ENCODE measurements at places on chromosomes 7 and 10.

DNA sequence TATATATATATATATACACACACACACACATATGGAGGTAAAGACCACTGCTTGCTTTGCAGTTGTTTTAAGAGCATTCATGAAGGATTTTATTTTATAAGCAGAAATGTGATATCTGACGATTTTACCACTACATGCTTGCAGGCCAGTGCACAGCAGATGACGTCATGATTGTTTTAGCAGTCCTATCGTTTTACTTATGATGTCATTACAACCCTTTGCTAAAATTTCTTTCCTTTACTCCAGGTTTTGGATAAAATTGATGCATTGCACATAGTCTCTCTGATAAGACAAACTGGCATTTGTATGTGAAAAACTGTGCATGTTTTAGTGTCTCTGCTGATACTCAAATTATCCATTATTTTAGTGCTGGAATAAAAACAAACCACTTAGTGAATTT, 9.2 kb downstream of the EGFR start:
- peak; percentile 24 for DNase-seq

DNA sequence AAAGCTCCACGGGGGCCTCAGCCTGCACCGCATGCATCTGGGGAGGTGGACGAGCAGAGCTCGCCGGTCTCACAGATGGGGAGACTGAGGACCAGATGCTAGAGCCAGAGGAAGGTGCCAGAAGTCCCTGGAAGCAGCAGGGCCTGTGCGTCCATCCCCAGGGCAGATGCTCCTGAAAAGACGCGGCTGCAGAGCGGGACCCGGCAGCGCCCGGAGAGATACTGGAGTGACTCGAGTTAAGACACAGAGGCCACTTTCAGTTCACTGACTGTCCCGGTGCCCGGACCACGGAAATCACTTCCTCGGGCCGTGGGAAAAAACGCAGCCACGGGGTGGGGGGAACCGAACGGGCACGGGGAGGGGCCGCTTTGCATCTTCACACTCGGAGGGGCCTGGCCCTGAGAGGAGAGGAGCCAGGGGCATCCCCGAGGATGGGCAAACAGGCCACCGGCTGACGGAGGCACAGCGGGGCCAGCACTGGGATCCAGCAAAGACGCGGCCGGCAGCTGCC, 85.4 kb downstream of the FOXL3 start:
- DNase-seq: no peak

DNA sequence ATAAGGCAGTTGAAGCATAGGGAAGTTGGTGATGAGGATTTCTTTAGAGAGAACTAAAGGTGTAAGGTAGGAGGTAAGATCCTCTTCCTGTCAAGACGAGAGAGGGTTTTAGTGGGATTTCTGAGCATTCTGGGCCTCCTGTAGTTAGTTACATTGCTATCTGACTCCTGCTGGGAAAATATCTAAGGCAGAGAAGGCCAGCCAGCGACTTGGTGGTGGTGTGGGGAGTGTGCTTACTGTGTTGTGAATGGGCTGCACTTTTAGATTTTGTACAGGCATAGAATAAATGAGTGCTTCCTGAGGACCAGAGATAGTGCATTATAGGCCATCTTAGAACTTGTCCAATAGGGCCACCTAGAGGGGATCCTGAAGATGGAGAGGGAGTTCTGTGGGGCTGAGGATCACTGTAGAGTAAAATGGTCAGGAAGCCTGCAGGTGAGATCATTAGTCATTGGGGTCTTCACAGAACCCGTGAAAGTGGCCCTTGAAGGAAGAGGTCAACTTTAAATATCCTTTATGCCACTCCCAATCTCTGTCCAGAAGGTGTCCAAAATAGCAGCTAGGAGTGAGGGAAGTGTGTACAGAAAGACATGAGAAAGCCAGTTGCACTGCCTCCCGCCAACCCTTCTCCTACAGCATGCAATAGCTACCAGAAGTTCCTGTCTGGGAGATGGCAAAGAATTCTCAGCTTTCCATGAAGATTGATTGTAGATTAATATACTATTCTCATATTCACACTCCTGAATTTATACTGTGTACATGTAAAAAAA, 266.6 kb downstream of the POLR1F start:
- DNase-seq: peak; percentile 70

DNA sequence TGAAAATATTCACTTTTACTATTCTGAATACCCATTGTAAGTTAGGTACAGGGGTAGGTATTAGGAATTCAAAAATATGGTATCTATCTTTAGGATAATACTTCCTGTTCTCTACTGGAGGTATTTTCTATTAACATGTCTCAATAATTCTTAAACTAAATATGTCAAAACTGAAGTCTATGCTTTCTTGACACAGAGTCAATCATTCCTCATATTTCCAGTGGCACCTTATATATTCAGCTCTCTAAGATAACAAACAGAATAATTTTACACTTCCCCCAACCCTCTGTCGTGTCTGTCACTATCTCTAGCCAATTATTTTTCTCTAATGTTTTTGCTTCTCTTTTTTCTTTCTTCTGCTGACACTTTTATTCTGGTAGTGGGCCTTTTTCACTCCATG, 138.9 kb downstream of the TMEM26 start:
- DNase-seq: no peak

DNA sequence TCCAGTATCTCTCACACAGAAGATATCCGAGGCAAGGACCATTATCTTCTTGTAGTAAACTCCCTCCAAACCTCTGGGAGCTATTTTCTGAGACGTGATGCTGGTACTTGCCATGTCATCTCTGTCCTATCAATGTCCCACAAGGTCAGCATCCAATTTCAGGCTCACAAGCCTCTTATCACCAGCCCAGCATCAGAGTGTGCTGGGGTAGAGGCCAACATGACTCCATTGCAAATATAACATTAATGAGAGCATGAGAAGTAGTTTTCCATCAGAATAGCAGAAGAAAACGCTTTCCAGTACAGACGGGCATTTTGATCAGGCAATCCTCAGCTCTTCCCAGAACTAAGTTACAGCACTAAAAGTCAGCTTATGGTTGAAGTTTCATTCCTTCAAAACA, 5.6 kb downstream of the MORN4 start:
- DNase-seq: no peak

DNA sequence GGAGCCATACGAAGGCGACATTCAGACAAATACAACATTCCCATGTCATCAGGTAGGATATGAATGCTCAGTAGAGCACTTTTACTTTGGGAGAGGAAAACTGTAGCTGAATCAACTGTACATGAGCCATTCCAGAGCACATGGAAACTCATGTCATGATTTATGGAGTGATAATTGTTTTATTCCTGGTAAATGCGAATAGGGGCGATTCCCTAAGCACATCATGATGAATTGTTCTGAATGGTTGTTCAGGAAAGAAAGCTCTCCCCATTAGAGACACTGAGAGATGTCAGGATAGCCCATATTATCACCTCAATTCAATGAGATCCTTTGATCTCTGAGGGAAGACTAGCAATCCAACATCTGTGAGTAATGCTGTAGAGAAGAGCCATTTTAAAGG, 243.6 kb downstream of the FOXP2 start:
- no peak for DNase-seq

- DNase-seq: no peak
Measured at GRCh38 chr7:92682330-92682729, 92.1 kb upstream of the FAM133B start.

- no peak for DNase-seq
Measured at GRCh38 chr7:76375251-76375650, 16.5 kb upstream of the YWHAG start.

GRCh38 chr10:96706331-96706853, 13.9 kb downstream of the PIK3AP1 start:
- DNase-seq: no peak

GRCh38 chr7:1241258-1241602, 8.6 kb downstream of the UNCX start:
- DNase-seq: no peak

DNA sequence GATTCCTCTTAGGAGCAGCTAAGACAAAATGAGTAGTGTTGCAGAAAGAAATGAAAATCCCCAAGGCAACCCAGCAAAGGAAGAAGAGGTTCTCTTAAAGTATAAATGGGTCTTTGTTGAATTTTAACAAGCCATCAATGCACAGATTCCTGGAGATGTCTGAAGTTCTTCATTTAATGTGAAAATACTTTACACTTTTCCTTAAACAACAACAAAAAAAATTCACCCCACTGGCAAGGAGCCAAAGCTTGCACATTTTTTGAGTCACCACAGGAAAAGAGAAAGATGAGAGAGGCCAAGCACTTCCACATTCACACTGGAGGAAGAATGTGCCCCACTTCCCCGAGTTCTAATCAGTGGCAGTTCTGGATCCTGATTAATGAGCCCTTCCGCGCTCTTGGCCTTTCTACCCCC, 286.4 kb upstream of the MEOX2 start:
- DNase-seq: peak; percentile 48

- no peak for DNase-seq
Measured at GRCh38 chr10:22874189-22874854, 53.5 kb upstream of the ARMC3 start.

- DNase-seq: peak; percentile 29
Measured at GRCh38 chr7:13198727-13199126, 511.3 kb downstream of the ARL4A start.

DNA sequence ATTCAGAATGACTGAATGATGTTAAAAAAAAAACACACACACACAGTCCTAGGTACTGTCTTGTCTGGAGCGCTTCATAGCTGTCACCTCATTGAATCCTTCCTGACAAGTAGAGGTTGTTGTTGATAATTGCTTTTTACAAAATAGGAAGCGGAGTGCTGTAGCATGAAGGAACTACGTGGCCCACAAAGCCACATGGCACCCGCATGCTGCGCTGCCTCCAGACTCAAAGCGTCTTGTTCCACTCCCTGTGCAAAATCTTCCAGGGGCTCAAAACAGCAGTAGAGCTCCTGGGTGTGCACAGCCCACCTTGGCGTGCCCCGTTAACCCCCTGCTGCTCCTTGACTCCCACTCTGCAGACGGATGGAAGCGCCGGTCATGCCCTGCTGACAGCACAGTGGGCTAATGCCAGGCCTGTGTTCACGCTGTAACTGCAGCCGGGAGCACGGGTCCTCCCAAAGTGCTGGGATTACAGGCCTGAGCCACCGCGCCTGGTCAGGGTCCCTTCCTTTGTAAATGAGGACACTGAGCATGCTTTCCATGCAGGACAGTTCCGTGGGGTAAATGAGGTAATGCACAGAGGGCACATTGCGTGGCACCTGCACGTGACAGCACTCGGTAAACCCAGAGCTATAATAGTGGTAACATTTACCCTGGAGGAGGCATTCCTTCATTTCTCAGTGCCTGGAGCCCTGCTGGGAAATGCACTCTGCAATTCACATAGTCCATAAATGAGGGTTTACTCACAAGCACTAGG, 91.1 kb upstream of the GNA12 start:
- DNase-seq: no peak

DNA sequence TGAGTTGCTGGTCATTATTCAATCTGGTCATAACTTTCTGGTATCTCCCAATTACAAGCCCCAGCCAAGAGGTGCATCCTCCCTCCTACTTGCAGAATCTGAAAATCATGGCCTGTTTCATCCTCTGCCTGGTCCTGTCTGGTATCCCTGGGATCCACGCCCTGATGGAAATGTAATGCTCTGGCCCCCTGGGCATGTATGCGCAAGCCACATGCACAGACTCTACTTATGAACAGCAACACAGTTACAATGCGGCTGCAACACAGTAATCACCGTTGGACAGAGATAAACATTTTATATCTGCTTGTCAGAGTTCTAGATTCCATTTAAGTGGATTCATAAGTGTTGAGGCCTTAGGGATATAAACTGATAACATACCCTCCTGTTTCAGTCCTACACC, 117.8 kb upstream of the ABI1 start:
- no peak for DNase-seq

GRCh38 chr10:74223755-74224529, 72.9 kb downstream of the ADK start:
- peak; percentile 80 for DNase-seq

DNA sequence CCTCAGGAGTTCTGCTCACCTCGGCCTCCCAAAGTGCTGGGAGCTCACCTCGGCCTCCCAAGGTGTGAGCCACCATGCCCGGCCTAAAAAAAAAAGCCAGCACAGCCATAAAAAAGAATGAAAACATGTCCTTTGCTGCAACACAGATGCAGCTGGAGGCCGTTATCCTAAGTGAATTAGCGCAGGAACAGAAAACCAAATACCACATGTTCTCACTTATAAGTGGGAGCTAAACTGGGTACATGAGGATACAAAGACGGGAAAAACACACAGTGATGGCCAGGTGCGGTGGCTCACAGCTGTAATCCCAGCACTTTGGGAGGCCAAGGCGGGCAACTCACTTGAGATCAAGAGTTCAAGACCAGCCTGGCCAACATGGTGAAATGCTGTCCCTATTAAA, 20.9 kb downstream of the PSPH start:
- DNase-seq: no peak

DNA sequence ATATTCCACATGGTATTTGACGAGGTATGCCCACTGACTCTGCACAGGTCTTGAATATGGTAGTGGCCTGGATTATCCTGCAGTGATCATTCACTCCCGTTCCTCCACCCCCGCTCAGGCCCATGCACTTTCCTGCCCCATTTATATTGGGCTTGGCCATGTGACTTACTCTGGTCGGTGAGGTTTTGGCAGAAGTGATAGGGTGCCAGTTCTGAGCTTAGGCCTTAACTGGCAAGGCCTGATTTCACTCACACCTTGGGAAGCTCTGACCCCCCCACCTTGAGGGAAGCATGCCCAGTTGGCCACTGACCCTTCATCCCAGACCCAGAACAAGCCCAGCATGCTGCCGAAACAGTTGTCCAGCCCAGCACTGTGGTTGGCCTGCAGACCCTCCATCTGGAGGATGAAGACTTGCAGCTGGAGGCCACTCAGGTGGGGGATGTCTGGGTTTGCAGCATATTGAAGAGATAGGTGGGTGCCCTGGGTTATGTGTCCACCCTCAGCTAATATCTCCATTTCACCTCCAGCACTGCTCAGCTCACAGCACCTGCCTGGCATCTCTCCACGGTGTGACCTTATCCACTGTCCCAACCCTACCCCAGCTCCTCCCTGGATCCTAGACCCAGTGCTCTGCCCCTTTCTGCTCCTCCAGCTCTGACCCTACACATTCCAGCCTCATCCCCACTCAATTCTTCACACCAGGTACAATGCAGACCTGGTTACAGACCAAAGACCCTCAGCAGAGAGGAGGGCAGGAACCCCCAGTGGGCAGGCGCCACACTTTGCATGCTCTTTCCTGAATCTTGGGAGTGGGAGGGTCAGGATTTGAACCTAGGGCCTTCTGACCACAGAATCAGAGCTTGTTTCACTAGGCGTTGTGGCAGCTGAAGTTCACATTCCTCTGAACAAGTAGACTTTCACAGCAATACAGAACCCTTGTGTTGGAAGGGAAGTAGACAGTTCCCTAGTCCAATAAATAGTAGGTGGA, 138.1 kb upstream of the CHST15 start:
- no peak for DNase-seq

DNA sequence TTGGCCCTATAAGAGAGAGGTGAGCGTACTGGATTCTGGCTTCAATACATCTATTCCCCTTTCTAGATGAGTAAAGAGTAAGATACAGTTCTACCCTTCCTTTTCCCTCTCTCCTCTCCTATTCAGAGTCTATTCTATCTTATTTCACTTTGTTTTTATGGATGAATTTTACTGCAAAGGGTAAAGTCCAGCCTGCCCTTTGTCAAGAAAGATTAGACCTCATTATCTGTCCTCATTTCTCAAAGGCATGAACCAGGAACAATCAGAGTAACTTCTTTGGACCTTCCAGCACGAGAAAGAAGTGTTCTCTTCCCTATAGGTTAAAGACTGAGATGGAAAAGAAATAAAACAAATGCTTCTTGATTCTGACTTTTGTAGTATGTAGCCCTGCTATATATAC, 239.0 kb downstream of the PRKG1 start:
- no peak for DNase-seq
